ENCODE measurements at places on chromosomes 1 and 21.

DNA sequence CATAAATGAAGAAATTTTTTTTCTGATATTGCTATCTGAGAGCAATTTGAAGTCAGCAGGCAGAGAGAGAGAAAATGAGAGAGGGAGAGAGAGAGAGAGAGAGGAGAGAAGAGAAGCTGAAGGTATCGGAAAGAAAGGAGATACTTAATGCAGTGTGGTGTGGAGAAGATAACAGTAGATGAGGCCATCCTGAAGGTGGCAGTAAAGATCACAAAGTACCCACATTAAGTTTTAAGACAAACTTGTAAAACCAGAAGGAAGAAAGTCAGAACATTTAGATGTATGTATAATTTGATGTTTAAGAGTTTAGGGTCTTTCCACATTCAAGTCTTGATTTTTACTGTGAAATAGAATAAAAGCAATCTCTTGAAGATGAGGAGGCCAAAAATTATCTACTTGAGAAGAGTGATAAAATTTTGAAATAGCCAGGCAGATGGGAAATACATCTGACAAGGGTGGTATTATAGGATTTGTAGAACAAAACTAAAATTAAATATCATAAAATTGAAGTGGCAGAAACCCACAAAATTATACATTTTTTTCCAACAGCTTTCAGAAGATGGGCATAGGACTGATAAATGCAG lies 1753.4 kb downstream of the MRPL39 start:
- H3K27me3 ChIP-seq = no peaks in the 10 kb centered on the region
- H3K4me3 ChIP-seq = no peak overlapping the region
- no peaks in the 10 kb centered on the region for H3K4me1 ChIP-seq
- DNase-seq = no peak
- no peaks in the 10 kb centered on the region for H3K36me3 ChIP-seq
- H3K27ac ChIP-seq = no peak overlapping the region

- peaks cover 6% of the 10 kb centered on the region for H3K4me1 ChIP-seq
- no peaks in the 10 kb centered on the region for H3K36me3 ChIP-seq
- no peak for DNase-seq
These were observed 15.5 kb downstream of the WNT2B start for GRCh38 chr1:112524251-112524650.

- H3K27me3 ChIP-seq = no peaks in the 10 kb centered on the region
- H3K27ac ChIP-seq = no peak overlapping the region
- no peaks in the 10 kb centered on the region for H3K36me3 ChIP-seq
- peaks cover 13% of the 10 kb centered on the region for H3K4me1 ChIP-seq
- H3K4me3 ChIP-seq = no peak overlapping the region
These were observed 42.0 kb upstream of the SCCPDH start for GRCh38 chr1:246681900-246682895.

- no peak overlapping the region for H3K4me3 ChIP-seq
- no peaks in the 10 kb centered on the region for H3K36me3 ChIP-seq
- no peaks in the 10 kb centered on the region for H3K27me3 ChIP-seq
These were observed 65.4 kb upstream of the IPO9 start for GRCh38 chr1:201763455-201764140.

- H3K4me3 ChIP-seq = no peak overlapping the region
- H3K27ac ChIP-seq = peak overlapping the region; percentile 78
- peaks cover 55% of the 10 kb centered on the region for H3K4me1 ChIP-seq
- no peak for DNase-seq
These were observed 167.1 kb downstream of the DHRS3 start for GRCh38 chr1:12450756-12451559.

- H3K4me3 ChIP-seq = no peak overlapping the region
- no peaks in the 10 kb centered on the region for H3K36me3 ChIP-seq
- H3K27ac ChIP-seq = no peak overlapping the region
- no peaks in the 10 kb centered on the region for H3K27me3 ChIP-seq
These were observed 77.8 kb downstream of the BACH1 start for GRCh38 chr21:29376556-29376955.

- no peak overlapping the region for H3K27ac ChIP-seq
- H3K4me1 ChIP-seq = no peaks in the 10 kb centered on the region
- H3K36me3 ChIP-seq = no peaks in the 10 kb centered on the region
- no peak for DNase-seq
These were observed 346.8 kb upstream of the FMN2 start for GRCh38 chr1:239744851-239745250.

GRCh38 chr1:236524142-236524894 lies 536 bp downstream of the LGALS8 start:
- H3K36me3 ChIP-seq = no peaks in the 10 kb centered on the region
- no peaks in the 10 kb centered on the region for H3K27me3 ChIP-seq
- H3K27ac ChIP-seq = peak overlapping the region; percentile 93
- H3K4me3 ChIP-seq = peak overlapping the region; percentile 84

DNA sequence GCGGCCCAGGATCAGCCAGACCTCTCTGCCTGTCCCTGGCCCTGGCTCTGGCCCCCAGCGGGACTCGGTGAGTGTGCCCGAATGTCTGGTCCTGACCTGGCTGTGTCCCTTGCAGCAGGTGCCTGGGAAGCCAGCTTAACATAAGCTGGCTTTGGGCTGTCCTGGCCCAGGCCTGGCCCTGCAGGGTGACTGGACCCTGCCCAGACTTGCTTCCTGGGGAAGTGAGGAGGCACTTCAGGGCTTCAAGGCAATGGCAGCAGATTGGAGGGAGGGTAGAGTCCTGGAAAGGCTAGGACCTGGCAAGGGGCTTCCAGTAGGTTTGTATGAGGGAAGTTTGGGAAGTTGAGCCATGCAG lies 16.4 kb downstream of the RPS6KA1 start:
- H3K36me3 ChIP-seq = peaks cover 27% of the 10 kb centered on the region
- H3K27me3 ChIP-seq = no peaks in the 10 kb centered on the region
- peaks cover 69% of the 10 kb centered on the region for H3K4me1 ChIP-seq
- no peak for DNase-seq

DNA sequence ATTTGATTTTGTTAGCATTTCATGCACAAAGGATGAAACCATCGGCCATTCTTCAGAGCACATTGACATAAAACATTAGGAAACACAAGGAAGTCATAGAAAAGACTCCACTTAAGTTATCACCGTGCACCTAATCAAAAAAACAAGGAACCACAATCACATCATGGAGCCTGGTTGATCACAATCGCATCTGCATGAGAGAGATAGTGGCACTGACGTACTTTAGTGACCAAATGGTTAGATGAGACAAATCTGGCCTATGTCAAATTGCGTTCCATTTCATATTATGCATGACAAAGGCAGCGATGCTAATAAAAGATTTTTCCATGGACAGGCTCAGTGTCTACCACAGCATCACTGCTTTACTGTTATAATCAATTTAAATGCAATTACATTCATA lies 571.8 kb upstream of the ADGRL2 start:
- no peak for DNase-seq
- H3K4me3 ChIP-seq = no peak overlapping the region
- no peaks in the 10 kb centered on the region for H3K4me1 ChIP-seq
- no peaks in the 10 kb centered on the region for H3K27me3 ChIP-seq
